Activated naive CD8-positive, alpha-beta T cell treated with anti-CD3 and anti-CD28 coated beads, Interleukin-2, amount 50 U/mL, for 24 hours (primary cell): ENCODE measurements at places on chromosomes 16 and 17.

- no peak for DNase-seq
Measured at GRCh38 chr16:83887080-83887479, 11.8 kb upstream of the MLYCD start.

GRCh38 chr17:2948721-2949468 is 114.5 kb downstream of the OR1D5 start:
- DNase-seq: no peak

- DNase-seq: no peak
Measured at GRCh38 chr17:78672005-78672404, 94.8 kb upstream of the DNAH17 start.

DNA sequence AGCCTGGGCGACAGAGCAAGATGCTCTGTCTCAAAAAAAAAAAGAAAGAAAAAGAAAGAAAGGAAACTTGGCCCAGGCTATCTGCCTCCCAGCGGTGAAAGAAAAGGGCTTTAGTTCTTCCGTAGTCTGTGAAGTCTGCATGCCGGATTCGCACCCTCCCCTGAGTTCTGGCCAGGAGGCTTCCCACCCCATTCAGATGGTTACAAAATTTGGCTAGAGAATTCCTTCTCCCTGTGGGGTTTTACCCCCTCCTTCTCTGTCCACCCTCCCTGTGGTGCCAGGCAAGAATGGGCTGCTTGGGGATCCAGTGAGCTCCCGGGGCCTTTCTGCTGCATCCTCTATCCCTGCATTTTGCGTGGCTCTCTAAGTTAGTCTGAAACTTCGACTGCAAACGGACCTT is 37.8 kb downstream of the PAFAH1B1 start:
- DNase-seq: no peak

GRCh38 chr17:43316522-43317142 is 82.2 kb upstream of the ARL4D start:
- DNase-seq: no peak

DNA sequence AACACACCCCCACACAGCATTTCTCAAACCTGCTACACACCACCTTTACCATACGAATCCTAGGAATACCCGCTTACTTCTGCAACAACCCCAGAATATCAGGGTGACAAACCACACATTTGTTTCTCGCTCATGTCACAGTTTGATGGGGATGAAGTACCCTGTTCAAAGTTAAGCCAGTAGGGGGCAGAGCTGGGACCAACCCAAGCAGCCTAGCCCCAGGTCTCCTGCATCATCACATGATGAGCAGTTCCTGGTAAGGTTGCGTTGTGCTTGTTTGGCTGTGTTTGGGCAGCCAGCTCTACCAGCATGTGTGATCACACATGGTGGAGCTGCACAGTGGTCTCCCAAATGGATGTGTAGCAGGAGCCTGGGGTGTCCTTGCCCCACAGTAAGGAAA is 103.6 kb upstream of the C16orf82 start:
- DNase-seq: peak; percentile 4

- DNase-seq: no peak
Measured at GRCh38 chr17:56863974-56864373, 30.0 kb downstream of the DGKE start.

- DNase-seq: peak; percentile 67
Measured at GRCh38 chr17:29145289-29146073, 34.7 kb downstream of the MYO18A start.

GRCh38 chr17:6485646-6486412 is 41.6 kb downstream of the PIMREG start:
- no peak for DNase-seq

DNA sequence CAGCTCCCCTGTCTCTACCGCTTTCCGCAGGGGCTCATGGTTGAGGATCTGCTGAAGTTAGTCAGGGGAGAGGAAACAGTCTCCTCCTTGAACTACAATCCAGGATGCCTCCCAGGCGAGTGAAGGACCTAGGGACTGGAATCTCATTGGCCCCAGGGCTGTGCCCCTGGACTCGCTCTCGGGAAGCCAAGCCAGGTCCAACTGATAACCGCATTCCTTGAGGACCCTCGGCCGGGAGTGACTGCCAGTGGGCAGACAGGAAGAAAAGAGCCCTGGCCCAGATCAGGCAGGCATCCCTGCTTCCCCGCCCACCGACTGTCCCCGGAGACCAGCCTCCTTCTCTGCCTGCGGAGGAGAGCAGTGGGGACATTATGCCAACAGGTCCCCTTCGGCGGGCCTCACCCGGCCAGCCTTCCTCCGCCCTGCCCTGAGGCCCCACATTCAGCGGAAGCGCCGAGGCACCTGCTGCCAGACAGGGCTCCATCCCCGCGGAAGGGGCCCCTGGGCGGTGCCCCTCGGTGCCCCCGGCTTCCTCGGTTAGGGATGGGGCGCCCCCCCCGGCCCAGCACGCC is 776 bp downstream of the LRRC75A start:
- peak; percentile 26 for DNase-seq

DNA sequence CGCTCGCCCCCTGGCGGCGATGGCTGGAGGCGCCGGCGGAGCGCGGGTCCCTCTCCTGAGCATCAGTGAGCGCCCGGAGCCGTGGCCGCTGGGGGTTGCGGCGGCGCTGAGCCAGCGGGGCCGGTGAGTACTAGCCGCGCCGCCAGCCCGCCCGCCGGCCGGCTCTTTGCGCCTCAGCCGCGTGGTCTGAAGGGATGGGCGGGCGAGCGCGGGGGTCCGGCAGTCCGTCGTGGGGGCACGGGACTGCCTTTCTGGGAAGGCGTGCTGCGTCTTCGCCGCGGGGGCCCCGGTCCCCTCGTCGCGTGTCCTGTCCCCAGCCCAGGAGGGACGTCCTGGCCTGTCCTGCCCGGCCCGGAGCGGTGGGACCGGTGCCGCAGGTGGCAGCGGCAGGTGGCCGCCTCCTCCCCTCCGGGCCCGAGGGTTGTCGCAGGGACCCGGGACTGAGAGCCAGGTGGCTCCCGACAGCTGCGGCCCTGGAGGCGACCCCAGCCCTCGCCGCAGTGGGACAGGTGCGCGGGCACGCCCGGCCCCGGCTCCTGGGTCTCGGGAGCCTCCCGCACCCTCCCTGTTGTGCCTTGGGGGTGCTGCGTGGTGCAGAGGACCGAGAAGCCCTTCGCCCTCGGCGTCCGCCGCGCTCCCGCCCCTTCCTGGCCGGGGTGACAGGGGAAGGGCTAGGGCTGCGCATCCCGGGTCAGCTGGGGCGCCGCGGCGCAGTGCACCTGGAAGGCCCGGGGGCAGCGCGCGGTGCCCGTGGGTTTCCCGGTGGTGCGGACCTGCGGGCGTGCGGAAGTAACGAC is at the start of gene SPECC1:
TSS of gene SPECC1 (plus strand) at position 58 of the 797 bp plus-strand sequence. CDS start 87,293 bp downstream, outside the sequence.
- DNase-seq: peak; percentile 89

DNA sequence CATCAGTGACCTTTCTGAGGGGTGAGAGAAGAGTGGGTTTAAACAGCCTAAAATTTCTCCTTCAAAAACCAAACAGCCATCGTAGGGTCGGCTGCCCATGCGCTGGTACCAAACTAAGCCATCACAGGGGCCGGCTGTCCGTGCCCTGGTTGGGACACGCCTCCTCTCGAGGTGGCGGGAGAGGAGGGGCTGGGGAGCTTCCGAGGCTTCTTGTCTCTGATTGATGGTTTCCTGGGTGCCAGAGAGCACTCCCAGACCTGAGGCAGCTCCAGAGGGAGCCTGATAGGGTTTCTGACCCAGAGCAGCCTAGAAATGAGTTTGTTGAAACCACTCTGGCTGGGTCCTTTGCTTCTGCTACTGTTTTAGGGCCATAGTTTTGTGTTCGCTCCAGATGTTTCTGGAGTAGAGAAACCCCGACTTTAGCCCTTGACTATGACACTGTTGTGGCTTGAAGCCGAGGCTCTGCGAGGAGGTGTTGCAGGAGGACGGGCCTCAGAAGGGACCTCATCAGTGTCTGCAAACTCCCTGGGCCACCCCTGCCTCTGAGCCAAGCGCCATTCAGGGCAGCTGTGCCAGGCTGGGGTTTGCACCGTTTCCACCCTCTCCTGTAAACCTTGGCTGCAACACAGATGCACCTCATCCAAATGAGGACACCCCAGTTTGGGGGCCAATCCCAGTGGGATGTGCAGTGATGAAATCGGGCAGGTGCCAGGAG is 6.2 kb downstream of the ZNF276 start:
- DNase-seq: no peak

- DNase-seq: no peak
Measured at GRCh38 chr16:28307936-28308335, 15.6 kb downstream of the SBK1 start.

- peak; percentile 46 for DNase-seq
Measured at GRCh38 chr17:1643293-1643998, 2.1 kb downstream of the SCARF1 start.

DNA sequence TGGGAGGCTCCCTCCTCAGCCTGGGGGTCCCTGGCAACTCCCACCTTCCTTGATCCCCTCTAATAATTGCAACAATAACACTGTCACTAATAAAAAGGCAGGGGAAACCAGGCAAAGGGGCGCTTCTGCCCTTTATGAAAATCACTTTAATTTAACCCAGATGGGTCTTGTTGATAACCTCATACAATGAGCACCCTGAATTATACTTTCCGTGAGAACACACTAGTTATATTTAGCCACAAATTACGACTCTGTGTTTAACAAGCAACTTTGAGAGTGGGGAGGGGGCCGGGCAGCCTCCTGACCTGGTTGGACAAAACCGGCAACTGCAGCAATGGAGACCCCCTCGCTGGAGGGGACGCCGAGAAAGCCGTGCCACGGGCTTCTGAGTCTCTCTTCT is 5.7 kb upstream of the BAHCC1 start:
- no peak for DNase-seq

DNA sequence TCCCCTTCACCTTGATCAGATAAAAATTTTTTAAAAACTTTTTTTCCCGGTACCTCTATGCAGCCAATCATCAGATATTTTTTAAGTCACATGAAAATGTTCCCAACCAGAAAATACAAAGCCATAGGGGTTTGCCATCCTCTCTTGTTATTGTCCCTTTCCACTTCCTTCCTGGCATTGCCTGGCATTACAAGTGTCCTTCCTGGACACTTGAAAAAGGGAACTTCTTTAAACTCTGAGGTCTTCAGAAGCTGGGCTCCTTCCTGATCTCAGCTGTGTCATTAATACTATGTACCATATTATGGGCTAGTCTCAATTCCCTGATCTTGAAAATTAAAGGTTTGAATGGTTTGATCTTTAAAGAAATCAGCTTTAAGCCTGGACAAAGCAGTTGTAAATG is 64.9 kb downstream of the TEX14 start:
- DNase-seq: no peak

DNA sequence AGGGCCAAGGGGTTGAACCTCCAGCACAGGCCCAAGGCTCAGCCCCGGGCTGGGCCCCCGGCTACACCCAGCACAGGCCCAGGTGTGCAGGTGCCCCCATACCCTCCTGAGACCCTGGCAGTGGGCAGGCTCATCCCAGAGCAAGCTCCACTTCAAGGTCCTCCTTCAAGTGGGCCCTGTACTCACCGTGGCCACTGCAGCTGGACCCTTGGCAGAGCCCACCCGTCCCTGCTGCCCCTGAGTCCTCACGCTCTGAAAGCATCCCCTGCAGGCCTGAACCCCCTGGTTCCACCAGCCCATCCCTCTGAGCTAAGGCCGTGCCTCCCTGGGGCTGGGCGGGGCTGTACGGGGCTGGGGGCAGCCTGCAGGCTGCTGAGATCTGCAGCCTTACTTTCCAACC is 11.2 kb upstream of the CACNA1H start:
- no peak for DNase-seq

GRCh38 chr16:23288209-23288608 is 13.9 kb upstream of the SCNN1B start:
- DNase-seq: no peak

- DNase-seq: no peak
Measured at GRCh38 chr17:2899906-2900305, 103.7 kb downstream of the RAP1GAP2 start.

DNA sequence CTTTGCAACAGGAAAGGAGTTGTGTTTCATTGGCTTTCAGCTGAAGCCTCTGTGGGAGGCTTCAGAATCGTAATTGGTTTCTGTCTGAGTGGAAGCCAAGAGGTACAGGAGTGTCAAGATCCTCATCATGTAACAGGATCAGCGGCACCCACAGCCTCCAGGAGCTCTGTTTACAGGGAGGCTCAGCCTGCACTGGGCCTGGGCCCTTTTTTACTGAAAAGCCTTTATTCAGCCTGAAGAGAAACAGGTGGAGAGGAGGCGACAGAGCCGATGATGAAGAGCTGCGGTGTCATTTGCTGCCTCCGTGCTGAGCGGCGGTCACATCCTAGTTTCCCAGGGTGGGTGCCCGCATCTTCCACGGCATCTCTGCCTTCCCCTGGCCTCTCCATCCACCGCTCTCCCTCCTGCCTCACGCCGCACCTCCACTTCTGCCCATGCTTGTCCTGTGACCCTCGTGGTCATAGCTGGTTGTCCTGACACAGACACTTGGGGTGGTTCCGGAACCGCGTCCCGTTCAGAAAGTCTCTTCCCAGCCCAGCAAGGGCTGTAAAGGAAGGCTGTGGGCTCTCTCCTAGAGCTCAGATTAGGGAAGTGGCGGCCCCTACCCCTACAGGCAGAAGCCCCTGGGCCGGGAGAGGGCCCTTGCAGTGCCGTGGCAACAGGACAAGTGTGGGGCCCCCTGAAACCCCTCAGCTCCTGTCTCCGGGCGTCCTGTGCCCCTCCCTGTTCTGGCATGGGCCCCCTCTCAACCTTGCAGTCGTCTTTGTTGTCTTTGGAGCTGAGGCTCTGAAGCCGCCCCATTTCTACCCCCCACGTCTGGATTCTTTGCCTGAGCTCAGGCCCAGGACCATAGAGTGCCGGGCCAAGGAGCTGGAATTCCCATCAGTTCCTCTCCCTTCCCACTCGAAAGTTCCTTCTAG is 53.9 kb upstream of the CHMP6 start:
- no peak for DNase-seq

DNA sequence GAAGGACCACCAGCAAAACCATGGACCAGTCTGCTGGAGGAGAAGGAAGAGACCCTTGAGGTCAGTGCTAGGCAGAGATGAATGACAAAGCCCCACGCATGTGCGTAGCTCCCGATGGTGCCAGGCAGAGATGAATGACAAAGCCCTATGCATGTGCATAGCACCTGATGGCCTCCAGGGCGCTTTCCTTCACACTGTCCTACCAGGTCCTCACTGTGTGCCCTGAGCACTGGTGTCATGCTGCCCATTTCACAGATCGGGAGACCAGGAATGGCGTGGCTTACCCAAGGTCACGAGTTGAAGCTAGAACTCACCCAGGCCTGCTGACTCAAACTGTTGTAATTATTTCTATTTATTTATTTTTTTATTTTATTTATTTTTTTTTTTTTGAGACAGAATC is 149.6 kb downstream of the KATNIP start:
- DNase-seq: no peak

DNA sequence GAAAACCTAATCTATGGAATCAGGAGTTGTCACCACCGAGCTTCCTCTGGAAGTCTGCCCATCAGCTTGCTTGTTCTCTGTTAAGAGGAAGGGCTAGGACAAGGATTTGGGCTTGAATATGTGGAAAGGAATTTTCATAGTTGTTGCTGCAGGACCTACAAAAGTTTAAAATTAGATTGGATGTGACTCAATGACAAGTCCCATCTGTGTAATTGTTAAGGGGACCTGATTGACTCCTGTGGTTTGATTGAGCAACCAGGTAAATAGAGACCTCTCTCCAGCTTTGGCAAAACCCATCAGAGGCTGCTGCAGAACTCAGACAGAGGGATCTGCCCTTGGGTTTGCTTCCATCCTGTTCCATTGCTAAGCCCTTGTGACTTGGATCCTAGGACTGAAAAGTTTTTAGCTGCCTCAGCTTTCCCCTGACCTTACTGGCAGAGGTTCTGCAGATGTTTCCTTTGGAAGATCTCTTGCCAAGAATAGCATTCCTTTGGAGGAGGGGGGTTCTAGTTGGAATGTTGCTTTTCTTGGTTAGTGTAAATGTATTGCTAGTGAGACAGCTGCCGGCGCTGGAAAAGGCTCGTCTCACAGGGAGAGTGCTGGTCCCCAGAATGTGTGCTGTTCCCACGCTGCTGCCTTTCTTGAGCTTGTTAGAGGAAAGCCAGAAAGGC is 50.0 kb downstream of the SF3B3 start:
- no peak for DNase-seq

- no peak for DNase-seq
Measured at GRCh38 chr17:9498490-9498889, 77.1 kb downstream of the STX8 start.
